ENCODE measurements at places on chromosomes 1 and 21.

GRCh38 chr1:36349241-36349671, 25.8 kb upstream of the EVA1B start:
- DNase-seq, result no peak

GRCh38 chr1:212035835-212036605, 472 bp downstream of the DTL start:
- DNase-seq, result no peak

GRCh38 chr1:103416681-103417286, 108.7 kb upstream of the RNPC3 start:
- no peak for DNase-seq

DNA sequence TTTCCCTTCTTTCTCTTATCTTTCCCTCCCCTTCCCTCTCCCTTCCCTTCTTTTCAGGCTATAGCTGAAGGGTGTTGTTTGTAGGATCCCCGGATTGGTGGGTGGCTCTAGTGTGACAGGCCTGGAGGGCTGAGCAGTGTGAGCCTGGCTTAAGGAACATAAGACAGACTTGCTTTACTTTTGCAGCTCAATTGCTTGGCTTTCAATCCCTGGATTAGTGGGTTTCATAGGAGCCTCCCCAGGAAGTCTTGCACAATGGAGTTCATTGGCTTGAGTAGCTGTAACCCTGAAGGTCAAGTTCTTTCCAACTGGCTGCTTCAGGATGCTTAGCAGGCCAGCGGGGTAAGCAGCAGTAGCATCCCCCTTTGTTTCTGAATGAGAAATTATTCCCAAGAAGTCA, 126.7 kb downstream of the CAMTA1 start:
- DNase-seq, result no peak

DNA sequence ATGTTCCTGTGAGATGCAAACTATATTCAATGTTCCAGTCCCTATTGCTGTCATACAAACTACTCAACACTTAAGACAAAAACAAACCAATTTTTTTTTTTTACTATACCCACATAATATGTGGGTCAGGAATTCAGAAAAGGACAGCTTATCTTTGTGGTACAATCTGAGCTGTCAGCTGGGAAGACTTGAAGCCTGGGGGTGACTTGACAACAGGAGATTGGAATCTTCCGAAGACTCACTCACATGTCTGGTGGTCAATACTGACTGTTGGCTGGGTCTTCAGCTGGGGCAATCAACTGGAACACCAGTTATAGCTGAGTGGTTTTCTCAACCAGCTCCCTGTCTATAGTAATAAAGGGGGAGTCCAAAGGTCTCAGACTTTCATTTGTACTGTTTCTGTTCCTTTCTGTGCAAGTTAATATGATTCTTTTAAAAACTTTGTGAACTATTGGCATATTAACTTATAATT, 81.7 kb upstream of the ATP1B1 start:
- DNase-seq, result no peak

GRCh38 chr1:61427510-61427909, 297.4 kb downstream of the TM2D1 start:
- no peak for DNase-seq

DNA sequence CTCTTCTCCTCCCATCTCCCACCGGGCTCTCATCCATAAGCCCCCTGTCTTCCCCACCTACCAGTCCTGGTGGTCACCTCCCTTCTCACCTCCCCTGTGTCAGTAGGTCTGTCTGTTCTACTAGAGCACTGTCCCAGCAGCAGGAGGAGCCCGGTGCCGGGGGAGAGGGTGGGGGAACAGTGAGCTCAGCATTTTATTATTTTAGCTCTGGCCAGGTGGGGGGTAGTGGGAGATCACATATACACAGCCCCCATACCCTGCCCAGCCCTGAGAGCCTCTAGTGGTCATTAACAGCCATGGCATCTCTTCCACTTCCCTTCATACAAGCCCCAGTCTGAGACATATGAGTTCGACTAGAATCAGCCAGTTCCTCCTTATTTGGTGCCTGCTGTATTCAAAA, at the start of gene TMOD4:
TMOD4 (minus strand) TSS at position 119 of the 400 bp plus-strand sequence. CDS start 1,106 bp downstream, outside the sequence.
- DNase-seq, result no peak

- DNase-seq, result peak; percentile 64
These were observed 45.8 kb upstream of the SAMSN1 start for GRCh38 chr21:14591882-14592281.

- DNase-seq, result no peak
These were observed 15.8 kb upstream of the DISP3 start for GRCh38 chr1:11463177-11463576.

GRCh38 chr1:78441921-78442320, 48.9 kb upstream of the PTGFR start:
- no peak for DNase-seq

GRCh38 chr1:208202333-208202995, 41.7 kb downstream of the PLXNA2 start:
- no peak for DNase-seq

DNA sequence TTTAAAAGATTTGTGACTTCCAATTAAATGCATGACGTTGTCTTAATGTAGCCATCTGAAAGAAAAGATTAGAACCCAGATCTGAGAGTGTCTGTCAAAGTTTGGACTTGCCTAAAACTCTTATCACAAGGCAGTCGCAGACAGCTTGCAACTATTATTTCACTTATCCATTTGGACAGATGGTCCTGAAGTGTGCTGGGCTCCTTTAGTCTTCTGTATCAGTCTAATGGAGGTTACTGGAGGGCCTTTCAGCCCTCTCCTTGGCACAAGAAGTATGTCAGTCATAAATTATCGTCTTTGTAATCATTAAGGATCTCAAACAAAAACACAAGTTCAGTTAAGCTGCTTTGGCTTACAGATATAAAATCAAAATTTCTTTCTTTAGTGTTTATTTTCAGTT, 15.5 kb downstream of the PROX1 start:
- DNase-seq, result peak; percentile 41

GRCh38 chr1:6962478-6962995, 177.3 kb downstream of the CAMTA1 start:
- peak; percentile 17 for DNase-seq

GRCh38 chr1:30659702-30660101, 63.7 kb downstream of the MATN1 start:
- DNase-seq, result no peak

- DNase-seq, result no peak
These were observed 32.8 kb upstream of the ZNF281 start for GRCh38 chr1:200442537-200443156.

- DNase-seq, result peak; percentile 63
These were observed 225.7 kb downstream of the GREM2 start for GRCh38 chr1:240385985-240386978.

GRCh38 chr1:17335821-17336710, 28.1 kb downstream of the PADI4 start:
- peak; percentile 37 for DNase-seq

Data from lung (tissue), 17 donors.